ENCODE measurements at places on chromosomes 7 and 10.

- no peak for DNase-seq
Measured at GRCh38 chr10:8302565-8302964, 248.1 kb downstream of the GATA3 start.

DNA sequence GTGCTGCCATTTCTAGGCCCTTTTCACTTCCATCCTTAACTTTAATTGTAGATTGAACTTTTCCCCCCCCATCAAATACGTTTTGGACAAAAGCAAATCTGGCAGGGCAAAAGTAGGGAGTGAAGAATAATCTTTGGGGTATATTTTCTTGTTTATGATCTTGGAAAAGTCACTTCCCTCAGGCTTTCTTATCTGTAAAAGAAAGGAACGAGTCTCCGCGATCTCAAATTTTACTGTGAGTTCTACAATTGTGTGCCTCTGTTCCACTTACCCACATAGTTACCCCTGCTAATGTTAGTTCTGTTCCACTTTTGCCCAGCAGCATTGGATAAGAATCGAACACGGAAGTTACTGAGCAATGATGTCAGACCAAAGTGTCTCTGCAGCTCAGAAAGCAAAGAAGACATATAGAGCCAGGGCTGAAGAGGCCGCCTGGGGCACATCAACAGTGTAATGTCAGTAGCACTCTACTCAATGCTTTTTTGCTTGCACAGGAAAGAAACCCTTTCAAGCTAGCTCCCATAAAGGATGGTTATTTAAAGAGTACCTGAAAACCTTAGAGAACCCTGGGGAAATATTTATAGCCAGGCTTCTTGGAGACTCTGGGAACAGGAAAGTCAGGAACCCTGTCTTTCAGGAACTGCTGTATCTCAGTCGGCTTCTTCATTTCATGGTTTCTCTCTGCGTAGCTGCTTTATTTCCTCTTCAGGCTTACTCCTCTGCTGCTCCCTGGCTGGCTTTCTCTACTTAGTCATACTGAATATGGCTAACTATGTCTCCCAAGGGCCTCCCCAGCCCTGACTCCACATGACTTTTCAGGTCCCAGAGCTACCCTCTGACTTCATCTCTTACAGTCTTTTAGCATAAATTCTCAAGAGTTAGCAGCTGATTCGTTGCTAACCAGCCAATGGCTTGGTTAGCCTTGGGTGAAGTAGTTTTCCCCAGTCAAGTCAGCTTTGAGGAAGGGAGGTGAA is 123.7 kb upstream of the FAM3C start:
- DNase-seq = no peak

GRCh38 chr7:31398815-31399214 is 58.3 kb upstream of the NEUROD6 start:
- DNase-seq = no peak

- no peak for DNase-seq
Measured at GRCh38 chr7:122273117-122273516, 31.4 kb downstream of the FEZF1 start.

GRCh38 chr7:51062222-51062987 is 254.2 kb downstream of the COBL start:
- no peak for DNase-seq

GRCh38 chr10:71550628-71551027 is 153.9 kb downstream of the CDH23 start:
- no peak for DNase-seq

- no peak for DNase-seq
Measured at GRCh38 chr7:106048706-106049020, 63.4 kb downstream of the SYPL1 start.

- no peak for DNase-seq
Measured at GRCh38 chr10:43404704-43405084, 4.3 kb downstream of the HNRNPF start.

- DNase-seq = no peak
Measured at GRCh38 chr10:74480778-74481177, 329.8 kb downstream of the ADK start.

GRCh38 chr7:99733448-99733847 is 1.5 kb downstream of the CYP3A7 start:
- no peak for DNase-seq

- peak; percentile 21 for DNase-seq
Measured at GRCh38 chr7:6026011-6026819, 5.0 kb upstream of the ANKRD61 start.

- DNase-seq = no peak
Measured at GRCh38 chr10:4213441-4213840, 428.4 kb upstream of the KLF6 start.

DNA sequence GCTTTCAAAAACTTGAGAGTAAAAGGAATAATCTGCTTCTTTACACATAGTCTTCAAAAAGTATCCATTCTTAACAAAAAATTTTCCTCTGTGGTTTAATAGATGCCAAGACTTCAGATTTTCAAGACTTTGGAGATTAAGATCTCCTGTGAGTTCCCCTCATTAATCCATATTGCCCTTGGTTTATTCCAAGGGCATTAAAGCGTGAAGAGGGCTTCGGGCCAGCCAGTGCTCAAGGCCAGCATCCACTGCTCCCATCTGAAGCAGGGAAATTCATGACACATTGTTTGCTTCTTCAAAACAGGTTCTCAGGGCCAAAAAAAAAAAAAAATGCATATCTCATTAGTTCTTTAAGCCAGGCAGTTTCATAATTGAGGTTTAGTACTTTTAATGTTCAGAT is 137.3 kb upstream of the RHOBTB1 start:
- no peak for DNase-seq

GRCh38 chr7:82080254-82080927 is 310.5 kb upstream of the HGF start:
- DNase-seq = no peak

- no peak for DNase-seq
Measured at GRCh38 chr7:133794479-133794878, 332.7 kb upstream of the LRGUK start.

GRCh38 chr7:141220263-141220880 is 146.5 kb downstream of the TMEM178B start:
- DNase-seq = no peak

GRCh38 chr7:1120791-1121190 is 32.9 kb downstream of the GPER1 start:
- no peak for DNase-seq

DNA sequence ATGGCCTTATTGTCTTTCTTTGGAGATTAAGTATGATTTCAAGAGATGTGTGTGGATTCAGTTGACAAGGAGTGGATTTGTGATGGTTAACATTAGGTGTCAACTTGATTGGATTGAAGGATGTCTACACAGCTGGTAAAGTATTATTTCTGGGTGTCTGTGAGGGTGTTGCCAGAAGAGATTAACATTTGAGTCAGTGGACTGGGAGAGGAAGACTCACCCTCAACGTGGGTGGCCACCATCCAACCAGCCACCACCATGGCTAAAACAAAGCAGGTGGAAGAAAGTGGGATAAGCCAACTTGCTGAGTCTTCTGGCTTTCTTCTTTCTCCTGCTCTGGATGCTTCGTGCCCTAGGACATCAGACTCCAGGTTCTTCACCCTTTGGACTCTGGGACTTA is 76.1 kb downstream of the GPR37 start:
- DNase-seq = no peak

- no peak for DNase-seq
Measured at GRCh38 chr10:55374917-55375316, 573.9 kb upstream of the PCDH15 start.

- no peak for DNase-seq
Measured at GRCh38 chr10:104777086-104777799, 136.2 kb downstream of the SORCS3 start.

- no peak for DNase-seq
Measured at GRCh38 chr10:96999987-97000386, 167.9 kb downstream of the LCOR start.

GRCh38 chr10:93813507-93814465 is 56.0 kb downstream of the LGI1 start:
- DNase-seq = no peak

DNA sequence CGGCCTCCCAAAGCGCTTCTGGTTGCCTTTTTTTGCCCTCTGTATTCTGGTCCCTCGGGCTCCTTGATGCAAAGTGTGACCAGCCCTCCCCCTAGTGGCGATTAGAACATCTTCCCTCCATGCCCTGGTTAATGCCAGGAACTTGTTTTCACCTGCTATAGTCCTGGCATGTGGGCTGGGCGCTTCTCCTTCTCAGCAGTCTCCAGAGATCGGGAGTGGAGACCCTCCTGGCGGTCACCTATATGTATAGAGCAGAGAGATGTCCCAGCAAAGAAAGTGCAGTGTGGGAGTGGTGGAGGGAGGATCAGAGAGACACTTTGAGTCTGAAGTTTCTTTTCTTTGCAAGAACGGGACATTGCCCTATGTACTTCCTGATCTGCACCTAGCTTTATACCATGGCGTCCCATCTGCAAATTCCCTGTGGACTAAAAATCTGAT is 264.1 kb downstream of the OTUD1 start:
- peak; percentile 4 for DNase-seq

- DNase-seq = no peak
Measured at GRCh38 chr7:15972862-15973275, 286.4 kb upstream of the MEOX2 start.

DNA sequence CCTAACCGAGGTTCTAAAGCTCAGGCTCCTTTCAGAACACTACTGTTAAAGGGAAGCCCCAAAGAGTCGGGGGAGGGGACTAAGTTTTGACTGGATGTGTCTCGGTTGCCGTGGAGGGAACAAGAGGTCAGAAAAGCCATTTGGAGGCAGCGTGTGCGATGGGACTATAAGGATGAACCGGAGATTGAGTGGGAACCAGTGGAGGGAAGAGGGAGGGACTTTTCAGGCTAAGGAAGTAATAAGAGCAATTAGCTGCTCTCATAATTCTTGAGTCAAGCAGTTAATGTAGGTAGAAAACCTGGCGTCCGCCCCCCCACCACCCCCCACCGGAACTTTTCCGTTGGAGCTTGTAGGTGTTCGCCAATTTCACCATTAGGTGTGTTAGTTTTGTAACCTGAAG is 491 bp upstream of the AKAP9 start:
- DNase-seq = peak; percentile 2

GRCh38 chr7:28136420-28136819 is 44.2 kb downstream of the JAZF1 start:
- DNase-seq = no peak

DNA sequence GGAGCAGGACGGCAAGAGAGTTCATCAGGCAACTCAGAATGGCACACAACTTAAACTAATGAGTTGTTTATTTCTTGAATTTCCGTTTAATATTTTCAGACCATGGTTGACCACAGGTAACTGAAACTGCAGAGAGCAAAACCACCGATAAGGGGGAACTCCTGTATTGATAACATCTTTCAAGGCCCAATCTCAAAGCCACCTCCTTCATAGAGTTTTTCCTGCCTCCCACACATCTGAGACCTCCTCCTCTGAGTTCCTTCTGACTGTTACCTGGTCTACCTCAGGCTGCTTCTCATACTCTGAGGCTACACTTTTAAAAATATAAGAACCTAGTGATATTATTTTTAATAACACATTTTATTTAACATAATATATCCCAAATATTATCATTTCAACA is 341.5 kb upstream of the NPVF start:
- no peak for DNase-seq

GRCh38 chr10:124557648-124558338 is 96.2 kb downstream of the LHPP start:
- no peak for DNase-seq

GRCh38 chr7:123366626-123367025 is 166.9 kb upstream of the SLC13A1 start:
- no peak for DNase-seq

DNA sequence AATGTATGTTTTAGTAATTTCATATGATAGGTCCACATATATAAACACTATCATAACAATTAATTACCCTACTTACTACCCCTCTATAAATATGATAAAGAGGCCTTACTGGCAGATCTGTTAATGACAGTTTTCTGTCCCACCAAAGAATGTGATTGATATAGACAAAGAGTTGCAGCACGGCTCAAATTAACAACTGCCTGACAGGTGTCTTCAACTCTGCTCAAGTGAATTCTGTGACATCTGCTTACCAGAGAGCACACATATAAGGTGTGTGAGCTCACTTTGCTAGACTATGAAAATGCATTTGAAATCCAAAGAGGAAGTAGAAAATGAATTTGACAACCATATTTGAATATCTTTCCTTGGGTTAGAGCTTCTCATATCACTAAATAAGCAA is 36.6 kb downstream of the CACNA2D1 start:
- no peak for DNase-seq

- DNase-seq = no peak
Measured at GRCh38 chr7:155489158-155489840, 31.4 kb downstream of the EN2 start.

DNA sequence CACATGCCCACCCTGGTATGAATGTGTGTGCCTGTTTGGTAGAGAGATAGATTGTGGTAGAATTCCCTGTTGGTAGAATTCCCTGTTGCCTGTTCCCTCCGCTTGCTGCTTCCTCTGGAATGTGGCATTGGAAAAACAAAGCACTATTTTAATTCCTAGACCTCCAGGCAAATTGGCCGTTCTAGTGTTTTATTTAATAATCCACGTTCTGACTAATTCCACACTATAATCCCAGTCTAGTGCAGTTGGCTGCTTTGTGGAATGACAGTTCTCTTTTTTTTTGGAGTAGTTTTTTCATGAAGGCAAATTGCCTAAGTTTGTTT is 2.0 kb downstream of the HECW1 start:
- DNase-seq = no peak

GRCh38 chr10:118742032-118742431 is 12.7 kb downstream of the CACUL1 start:
- DNase-seq = no peak

GRCh38 chr7:5687936-5688630 is 93.4 kb downstream of the RNF216 start:
- no peak for DNase-seq

- DNase-seq = no peak
Measured at GRCh38 chr10:69684981-69685353, 54.9 kb downstream of the FAM241B start.

- no peak for DNase-seq
Measured at GRCh38 chr7:129295015-129295423, 70.2 kb downstream of the AHCYL2 start.

DNA sequence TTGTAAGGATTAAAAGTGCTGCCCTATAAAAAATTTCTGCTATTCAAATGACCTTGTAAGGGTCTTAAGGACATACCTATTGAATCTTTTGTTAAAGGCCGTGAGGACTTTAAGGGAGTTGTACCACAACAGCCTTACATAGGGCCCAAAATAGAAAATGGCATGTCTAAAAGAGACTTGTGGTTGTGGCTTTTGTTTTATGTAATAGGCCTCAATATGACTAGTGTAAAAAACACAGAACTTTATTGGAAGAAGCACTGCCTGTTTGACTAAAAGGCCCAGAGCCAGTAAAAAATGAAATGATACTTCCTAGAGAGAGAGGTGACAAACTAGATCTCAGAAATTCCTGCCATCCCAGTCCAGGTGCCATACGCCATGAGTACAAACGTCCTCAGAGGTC is 286.6 kb downstream of the SEMA3D start:
- no peak for DNase-seq
